AG08395 (cell line): ENCODE measurements at places on chromosomes 1 and 21.

GRCh38 chr1:53506355-53507050 is 47.3 kb downstream of the DMRTB1 start:
- no peak for DNase-seq

DNA sequence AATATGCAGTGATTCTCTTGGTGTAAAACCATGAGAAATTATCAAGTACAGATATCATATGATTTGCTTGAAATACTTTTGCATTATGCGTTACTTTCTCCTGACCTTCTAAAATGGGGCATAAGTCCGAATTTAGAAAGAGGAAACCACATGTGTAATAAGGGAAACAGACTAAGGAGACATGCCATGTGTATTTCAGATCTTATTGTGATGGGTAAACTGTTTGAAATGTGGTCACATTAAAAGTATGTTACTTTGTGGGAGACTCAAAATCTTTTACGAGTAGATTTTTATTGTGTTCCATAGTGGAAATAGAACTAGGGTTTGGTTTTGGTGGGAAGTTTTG is 173.0 kb downstream of the NFIA start:
- DNase-seq, result peak; percentile 6

DNA sequence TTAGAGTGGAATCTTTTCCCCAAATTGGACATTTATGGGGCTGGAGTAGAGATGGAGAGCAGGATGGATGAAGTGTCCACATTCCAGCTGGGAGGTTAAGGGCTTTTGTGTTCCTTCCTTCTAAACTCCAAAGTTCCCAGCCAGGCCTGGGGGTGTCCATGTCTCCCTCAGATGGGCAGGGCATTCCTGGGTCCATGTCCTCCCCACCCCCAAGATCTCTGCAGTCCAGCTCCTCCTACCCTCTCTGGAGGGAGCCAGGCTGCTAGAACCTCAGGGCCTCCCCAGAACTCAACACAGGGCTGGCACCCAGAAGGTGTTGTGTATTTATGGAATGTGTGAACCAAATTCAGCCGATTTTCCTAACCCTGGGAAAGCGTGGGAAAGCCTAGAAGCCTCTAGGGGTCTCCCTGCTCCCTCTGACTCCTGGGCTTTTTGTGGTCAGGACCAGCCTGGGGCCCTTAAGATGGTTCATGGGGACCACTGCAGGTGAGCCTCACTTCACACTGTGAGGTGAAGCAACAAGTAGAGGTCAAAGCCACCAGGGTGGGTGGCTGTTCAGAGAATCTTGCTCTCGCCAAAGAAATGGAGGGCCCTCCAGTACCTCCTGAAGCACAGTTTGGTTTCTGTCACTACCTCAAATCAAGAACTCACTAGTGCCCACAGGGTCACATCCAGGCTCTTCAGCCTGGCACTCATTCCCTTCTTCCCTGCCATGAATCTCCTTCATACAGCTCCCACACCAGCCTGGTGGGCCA is 54.8 kb downstream of the GLIS1 start:
- no peak for DNase-seq

- DNase-seq, result no peak
Observed at GRCh38 chr1:117681901-117682250, 76.0 kb downstream of the TENT5C start.

- DNase-seq, result no peak
Observed at GRCh38 chr1:113904293-113904673, 316 bp downstream of the AP4B1 start.

DNA sequence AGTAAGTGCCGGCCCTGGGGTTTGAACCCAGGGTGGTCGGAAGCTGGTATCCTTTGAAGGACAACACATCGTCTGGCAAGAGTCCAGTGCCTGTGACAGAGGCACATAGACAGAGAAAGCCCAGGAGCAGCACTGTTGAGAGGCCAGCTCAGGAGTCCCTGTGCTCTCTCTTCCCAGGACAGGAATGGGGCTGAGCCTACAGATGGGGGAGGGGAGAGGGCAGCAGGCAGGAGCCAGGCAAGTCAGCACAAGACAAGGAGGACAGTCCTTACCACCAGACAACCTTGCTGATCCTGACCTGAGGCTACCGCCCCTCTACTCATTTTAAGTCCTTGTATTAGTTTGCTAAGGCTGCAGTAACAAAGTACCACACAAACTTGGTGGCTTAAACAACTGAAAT is 27.7 kb upstream of the SYT6 start:
- DNase-seq, result no peak

DNA sequence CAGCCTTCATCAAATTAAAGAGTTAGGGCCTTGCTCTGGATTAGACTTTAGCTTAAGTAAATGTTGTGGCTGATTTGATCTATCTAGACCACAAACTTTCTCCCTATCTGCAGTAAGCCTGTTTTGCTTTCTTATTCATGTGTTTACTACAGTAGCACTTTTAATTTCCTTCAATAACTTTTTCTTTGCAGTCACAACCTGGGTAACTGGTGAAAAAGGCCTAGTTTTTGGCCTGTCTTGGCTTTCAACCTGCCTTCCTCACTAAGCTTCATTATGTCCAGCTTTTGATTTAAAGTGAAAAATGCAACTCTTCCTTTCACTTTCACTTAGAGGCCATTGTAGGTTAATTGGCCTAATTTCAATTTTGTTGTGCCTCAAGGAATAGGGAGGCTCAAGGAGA is 12.5 kb upstream of the LPGAT1 start:
- DNase-seq, result no peak

DNA sequence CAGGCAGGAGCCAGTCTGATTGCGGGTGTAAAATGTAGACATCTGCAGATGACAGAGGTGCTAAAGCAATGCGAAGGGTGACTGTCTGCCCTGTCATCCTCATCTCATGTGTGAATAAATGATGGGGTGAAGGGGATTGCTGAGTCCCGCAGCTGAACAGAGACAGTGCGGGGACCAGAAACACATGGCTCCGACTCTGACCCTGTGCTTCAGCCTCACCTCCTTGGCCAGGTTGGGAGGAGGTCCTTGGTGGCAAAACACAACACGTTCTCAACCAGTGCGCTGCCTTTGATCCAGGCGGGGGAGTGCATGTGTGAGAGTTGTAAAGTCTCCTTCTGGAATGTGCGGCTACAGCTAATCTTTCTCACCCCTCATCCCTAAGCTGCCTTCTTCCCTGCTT is 32.0 kb upstream of the TTC22 start:
- DNase-seq, result no peak

DNA sequence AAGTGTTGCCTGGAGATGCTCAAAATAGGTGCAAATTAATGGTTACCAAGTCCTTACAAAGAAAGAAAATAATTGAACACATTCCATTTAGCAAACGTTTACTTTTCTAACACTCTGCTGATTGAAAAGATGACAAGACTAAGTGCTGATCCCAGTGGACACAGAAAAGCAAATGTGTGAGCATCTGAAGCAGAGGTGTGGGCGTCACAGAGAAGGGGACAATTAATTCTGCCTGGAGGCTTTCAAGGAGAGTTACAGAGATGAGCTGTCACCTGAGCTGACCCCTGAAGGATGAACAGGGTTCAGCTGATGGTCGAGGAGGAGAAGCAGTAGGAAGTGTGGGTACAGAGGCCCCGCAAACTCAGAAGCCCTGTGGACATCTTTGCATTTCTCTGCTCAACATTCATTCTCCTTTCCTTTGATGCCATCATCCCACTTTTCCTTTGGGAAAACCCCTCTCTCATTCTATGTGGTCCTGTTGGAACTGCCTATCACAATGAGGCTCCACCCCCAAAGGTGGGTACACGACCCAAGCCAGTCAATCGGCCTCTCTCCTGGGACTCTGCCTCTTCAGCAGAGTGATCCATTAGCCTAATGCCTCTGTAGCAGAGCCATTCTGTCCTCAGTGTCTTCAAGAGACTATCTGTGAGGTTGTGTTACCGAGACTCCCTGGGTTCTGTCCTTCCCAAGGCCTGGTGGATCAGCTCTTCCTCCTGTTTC is 17.2 kb upstream of the PLA2G2E start:
- DNase-seq, result no peak

- no peak for DNase-seq
Observed at GRCh38 chr1:228801068-228801467, 65.8 kb downstream of the RHOU start.

DNA sequence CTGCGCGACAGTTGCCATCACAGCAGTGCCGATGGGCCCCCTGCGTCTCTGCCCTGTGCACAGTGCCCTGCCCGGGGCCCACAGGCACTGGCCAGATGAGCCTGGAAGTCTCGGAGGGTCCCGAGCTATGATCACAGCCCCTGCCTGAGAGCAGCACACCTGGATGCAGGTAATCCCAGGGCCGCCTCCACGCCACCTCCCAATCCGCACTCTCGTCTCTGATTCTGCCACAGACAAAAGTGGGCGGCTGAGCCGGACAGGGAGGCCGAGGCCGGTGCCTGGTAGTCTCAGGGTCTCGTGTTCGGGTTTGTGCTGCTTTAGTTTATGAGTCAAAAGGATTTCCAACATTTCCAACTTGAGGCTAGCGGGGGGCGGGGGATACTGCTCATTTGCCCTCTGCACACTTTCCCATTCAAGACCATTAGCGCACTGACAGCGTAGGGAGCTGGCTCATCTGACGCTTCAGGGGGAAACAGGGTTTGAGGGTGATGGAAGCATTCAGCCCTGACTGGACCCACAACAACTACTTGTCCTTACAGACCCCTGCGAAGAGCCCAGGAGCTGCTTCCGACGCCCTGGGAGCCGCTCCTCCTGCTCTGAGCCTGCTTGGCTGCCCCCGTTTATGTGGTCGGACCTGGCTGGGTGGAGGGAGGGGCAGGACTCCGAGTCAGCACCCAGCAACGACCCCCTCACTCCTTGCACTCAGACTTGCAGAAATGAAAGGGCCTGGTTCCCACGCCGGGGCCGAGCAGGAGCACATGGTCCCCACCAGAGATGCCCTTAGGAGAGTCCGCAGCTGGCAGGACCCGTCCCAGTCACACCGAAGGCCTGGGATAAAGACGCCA is 1.8 kb upstream of the TTC34 start:
- no peak for DNase-seq

GRCh38 chr1:208525417-208525816 is 281.2 kb upstream of the PLXNA2 start:
- no peak for DNase-seq

DNA sequence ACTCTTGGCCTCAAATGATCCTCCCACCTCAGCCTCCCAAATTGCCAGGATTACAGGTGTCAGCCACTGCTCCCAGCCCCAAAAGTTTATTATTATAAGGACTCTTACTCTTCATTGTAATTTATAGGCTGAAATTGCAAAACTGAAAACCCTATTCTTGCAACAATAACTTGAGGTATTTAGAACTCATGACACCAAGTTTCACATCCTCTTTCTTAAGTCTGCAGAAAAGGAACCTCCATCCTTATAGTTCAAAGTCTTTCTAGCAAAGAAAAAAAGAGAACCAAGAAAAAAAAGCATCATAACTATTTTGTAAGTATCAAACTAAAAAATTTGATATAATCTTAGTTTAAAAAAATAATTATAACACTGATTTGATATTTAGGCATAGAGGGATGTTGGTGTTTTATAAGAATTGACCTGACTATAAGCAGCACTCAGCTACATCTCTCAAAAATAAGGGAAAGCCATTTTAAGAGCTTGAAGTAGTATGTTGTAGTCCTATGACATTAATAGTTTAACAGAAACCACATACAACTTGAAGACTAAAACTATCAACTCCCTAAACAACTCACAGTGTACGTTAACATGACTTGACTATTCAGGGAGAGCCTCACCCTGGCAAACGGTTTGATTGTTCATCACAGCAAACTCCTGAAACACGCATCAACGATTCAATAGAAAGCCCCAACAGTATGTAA is 122.4 kb downstream of the AKT3 start:
- no peak for DNase-seq

DNA sequence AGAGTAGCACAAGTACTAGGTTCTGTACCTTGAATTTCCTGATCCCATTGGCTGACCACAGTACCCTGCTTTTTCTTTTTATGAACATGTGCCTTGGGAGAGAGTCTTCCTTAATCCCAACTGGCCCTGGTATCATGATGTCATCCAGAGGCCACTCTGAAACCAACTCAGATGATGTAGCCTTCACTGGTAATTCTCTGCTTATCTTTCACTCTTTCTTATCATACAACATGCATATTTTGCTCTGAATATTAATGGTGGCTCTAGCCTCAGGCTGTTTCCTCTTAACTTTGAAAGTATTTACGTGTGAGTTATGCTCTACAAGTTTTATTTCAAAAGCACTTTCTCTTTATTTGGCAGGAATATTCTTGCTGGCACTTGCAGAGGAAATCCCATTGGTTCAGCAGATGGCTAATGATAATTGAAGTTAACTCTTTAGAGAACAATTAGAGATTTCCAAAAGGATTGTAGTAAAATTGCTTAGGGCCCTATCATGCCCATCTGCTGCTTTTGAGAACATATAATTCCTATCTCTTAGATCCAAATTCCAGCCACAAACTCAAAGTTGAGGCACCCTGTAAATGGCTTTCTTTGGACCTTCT is 86.1 kb downstream of the PTGER3 start:
- DNase-seq, result no peak

DNA sequence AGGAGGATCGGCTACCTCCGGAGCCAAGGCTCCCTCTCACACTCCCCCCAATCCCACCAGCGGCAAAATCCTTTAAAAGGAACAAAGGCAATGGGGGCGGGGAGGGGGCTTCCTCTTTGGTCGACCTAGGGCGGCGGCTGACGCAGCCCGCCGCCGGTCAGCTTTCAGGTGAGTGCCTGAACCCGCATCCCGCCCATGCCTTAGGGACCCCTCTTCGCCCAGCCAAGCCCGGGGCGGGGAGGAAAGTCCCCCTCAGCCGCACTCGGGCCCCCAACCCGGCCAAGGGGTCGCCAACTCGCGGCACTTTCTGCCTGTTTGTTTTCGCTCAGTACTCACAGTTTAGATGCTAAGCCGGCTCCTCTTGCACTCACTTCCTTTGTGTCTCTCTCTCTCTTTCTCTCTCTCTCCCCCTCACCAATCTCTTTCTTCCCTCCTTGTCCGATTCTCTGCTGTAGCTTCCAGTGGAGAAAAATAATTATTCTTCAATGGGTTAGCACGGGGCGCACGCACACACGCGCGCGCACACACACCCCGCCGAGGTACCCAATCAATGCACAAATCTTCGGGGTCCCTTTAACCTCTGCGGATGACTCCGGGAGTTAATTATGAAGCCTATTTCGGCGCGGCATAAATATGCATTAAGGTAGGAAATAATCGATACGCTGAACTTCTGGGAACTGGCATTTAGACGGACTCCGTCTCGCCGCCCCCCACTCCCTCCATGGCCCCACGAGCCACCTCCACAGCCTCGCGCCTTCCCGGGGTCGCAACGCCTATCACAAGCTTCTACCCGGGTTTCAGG is at the start of gene BLACAT1:
Gene BLACAT1, minus strand, starts transcription at position 465 of the 802 bp plus-strand sequence.
- no peak for DNase-seq

DNA sequence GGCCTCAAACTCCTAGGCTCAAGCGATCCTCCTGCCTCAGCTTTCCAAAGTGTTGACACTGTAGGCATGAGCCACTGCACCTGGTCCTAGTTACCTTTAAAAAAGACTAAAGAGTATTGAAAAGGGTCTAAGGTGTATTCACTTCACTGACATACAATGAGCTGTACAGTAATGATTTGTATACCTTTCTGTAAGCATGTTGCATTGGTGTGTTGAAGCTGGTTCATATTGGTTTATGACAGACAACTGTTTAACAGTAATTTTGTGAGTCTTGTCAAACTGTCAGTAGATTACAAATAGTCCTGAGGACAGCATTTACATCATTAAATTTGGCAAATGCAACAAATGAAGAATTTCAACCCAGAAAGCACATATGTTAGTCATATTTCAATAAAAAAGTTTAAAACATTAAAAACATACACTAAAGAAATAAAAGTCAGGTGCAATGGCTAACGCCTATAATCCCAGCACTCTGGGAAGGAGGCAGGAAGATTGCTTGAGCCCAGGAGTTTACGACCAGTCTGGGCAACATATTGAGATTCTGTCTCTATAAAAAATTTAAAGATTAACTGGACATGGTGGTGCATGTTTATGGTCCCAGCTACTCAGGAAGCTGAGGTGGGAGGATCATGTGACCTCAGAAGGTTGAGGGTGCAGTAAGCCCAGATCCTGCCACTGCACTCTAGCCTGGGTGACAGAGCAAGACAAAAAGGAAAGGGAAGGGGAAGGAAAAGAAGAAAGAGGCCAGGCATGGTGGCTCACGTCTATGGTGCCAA is 88.3 kb upstream of the HP1BP3 start:
- no peak for DNase-seq
